NCI-H446 (cell line): ENCODE measurements at places on chromosomes 3 and 15.

- no peak for DNase-seq
Measured at GRCh38 chr15:99322643-99323405, 71.5 kb downstream of the LRRC28 start.

- no peak for DNase-seq
Measured at GRCh38 chr15:61598655-61599054, 369.6 kb upstream of the RORA start.

DNA sequence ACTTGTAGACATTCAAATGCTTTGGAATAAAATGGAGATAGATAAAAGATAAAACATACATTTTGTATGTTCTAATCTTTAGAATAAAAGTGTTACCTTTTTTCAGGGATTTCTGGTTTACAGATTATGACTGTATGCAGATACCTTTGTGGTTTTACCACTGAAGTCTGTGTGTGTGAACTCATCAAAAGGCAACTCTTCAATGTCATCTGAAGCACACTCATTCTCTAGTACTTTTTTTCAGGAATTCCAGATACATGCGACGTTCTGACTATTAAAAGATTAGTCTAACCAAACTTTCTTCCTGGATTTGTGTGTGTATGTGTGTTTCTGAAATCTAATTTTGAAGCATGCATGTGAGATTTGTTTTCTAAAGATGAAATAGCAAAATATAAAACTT lies 188.6 kb downstream of the NLGN1 start:
- no peak for DNase-seq

DNA sequence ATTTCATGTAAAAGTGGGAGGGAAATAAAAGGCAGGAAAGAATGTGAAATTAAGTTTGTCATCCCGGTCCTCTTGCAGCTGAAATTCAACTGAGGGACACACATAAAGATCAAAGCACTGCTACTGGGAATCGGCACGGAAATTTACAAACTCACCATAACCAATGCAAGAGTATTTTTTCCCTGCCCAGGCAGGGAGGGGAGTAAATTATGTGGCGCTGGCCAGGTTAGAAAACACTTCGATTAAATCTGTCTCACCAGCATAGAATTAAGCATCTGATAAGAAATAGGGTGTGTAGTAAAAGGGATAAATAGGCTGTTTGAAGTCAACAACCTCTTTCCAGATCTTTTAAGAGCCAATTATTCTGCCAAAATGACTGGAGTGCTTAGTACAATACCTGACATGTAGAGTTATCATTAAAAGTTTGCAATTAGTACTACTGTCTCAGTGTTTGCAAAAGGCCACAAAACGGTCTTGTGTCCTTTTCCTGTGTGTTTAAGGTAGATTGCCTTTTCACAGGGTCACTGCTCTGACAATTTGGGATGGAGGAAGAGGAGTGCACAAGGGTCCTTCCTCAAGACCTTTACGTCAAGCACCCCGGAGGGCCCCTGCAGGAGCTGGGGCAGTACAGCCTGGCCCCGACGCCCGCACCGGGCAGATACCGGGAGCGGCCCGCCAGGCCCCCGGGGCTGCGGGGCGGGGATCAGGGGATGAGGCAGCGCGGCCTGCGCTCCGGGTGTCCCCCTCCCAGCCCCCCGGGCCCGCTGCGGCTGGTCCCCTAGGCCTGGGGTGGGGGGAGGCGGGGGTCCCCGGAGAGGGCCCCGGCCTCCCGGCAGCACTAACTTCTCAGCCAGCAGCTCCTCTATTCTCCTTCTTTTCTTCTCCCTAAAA lies 651 bp downstream of the UBA3 start:
- peak; percentile 2 for DNase-seq

DNA sequence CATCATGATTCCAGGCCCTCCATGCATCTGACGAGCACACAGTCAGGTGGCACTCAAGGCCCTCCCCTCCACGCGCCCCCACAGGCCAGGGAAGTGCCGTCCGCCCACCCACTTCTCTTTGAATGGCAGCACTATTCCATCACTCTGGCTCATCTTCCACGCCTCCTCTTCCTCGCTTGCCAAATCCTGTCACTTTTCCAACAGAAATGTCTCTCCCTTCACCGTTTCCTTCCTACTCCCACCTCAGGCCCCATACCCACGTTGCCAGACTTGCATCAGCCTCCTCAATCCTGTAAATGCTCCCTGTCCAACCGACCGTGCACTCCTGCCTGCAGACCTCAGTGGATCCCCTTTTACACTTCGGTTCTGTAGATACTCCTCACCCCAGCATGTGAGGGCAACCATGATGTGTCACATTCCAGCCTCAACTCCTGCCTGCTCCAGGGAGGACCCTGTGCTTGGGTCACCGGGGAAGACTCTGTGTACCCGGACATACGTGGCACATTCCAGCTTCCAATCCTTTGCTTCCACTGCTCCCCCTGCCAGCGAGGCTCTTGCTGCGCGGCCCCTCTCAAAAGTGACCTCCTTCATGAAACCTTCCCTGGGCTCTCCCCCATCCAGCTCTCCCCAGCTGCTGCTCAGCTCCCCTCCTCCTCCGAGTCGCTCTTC lies 29.6 kb downstream of the ADCY5 start:
- DNase-seq: no peak

DNA sequence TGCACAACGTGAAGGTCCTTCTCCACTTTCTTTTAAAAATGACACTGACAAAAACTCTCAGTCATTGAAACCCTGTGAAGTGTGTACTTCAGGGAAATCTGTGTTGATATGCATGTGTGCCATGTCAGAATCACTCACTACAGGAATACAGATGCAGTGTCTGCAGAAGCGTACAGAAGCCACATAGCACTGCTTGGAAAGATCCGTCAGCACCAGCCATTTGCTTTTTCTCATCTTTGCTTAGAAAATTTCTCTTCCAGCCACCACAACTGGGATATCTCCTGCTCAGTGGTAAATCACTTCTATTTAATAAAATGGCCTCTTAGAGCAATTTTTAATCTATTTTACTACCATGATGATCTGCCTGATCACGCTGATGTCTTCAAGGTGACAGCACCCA lies 91.3 kb upstream of the ARHGEF26 start:
- no peak for DNase-seq

DNA sequence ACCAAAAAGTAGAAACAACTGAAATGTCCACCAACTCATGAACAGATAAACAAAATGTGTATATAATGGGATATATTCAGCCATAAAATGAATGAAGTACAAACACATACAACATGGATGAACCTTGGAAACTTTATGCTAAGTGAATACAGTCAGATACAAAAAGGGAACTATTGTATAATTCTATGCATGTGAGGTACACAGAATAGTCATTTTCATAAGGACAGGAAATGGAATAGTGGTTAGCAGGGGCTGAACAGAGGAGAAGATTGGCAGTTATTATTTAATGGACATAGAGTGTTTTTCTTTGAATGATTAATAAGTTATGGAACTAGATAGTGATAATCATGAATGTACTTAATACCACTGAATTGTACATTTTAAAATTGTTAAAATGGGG lies 20.0 kb upstream of the TRANK1 start:
- DNase-seq: no peak

DNA sequence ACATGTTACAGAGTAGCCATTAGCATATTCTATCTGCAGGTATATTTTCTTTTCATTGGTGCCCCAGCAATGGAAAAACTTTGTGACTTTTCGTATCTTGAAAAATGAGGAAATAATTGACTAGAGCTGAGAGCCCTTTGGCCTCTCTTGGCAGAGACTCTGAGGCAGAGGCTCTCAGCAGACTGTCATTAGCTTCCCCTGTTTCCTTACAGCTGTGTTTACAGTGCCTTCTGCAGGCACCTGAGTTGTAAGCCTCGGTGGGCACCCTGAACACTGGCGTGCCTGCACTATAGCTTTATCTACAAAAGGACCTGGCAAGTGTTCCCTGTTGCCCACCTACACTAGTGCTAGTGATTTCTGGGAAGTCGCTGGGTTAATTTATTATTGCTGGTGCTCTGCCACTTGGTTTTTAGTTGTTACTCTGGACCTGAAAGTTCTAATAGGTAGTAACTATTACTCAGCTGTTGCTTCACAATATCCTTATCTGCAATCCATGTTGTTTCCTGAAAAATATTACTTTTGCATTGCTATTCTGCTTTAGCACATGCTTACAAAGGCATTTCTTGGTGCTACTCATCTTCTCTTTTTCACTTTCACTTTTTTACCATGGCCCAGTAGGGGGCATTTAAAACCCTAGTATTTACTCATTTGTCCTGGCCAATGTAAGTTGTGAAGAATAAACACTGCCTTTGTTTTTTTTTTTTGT lies 7.8 kb upstream of the GPR171 start:
- no peak for DNase-seq

DNA sequence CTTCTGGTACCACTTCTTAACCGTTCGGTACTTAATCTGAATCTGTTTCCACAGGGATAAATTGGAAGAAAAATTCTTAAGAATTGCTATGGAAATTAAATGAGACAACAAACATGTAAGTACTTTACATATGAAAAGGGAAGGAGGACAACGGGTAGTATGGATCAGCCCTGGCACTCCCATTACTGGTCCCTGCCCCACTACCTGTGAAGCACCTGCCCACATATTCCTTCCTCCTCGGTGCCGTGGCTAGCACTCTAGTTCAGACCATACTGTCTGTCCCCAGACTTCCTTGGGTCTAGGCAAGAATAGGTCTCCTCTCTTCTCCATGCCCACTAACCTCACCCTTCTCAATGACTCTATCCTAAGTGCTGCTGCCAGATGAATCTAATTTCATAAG lies 46.2 kb downstream of the SHQ1 start:
- DNase-seq: no peak

GRCh38 chr3:125163739-125164601 lies 48.6 kb downstream of the SLC12A8 start:
- no peak for DNase-seq

- DNase-seq: no peak
Measured at GRCh38 chr3:178845420-178846118, 226.0 kb downstream of the ZMAT3 start.

- DNase-seq: peak; percentile 72
Measured at GRCh38 chr3:150495563-150496168, 50.6 kb downstream of the SERP1 start.

- no peak for DNase-seq
Measured at GRCh38 chr3:196117809-196118208, 35.9 kb upstream of the TFRC start.

DNA sequence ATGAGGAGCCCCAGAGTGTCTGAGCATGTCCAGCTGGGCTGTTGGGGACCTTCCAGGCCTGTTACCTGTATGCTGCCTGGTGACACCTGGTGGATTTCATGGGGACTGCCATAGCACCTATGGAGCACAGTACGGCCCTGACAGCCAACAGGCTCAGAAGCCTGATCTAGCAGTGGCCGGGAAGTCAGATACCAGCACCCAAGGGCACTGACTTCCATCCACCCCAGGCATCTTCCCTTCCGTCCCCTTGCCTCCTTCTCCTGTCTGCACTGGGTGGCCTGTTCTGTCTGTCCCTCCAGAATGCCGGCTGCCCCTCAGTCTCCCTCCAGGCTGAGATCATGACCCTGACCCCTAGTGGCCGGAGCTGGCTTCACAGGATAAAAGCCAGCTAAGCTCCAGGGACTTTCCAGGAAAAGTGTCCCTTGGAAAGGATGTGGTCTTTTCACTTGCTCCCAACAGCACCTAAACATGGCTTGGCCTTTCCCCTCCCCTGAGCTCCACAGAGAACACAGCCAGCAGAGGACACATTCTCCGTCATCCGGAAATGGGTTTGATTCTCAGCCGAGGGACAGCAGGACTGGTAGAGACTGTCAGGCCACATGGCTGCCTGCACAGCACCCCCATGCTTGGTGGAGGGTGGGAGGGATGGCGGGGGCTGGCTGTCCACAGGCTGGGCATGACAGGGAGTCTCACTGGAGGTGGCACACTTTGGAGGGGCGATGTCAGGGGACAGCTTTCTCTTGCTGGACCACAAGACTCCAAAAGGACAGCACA lies 9.5 kb downstream of the RPS17 start:
- DNase-seq: no peak

GRCh38 chr3:190076601-190077394 lies 43.9 kb downstream of the P3H2 start:
- no peak for DNase-seq

GRCh38 chr3:68057637-68058320 lies 403.4 kb upstream of the SUCLG2 start:
- no peak for DNase-seq

DNA sequence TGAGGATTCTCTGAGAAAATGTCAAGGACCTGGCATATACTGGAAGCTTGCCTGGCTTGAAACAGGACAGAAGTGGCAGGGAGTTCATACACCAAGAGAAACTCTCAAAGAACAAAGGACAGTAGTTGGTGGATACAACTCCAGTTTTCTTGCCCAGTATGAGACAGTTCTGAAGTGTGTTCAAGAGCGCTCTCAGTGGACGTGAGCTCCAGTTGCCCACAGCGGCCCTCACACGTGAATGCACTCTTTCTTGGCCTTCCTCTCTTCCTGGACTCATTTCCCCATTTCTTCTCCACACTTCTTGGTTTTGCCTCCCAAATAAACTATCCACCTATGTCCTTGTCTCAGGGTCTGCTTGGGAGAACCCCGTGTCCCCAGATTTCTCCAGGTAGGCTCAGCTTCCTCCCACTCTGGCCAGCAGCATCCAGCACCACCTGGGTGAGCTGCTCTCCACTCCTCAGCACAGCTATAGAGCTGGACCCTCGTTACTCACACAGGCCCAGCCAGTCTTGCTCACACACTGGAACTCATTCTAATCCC lies 54.5 kb downstream of the DCLK3 start:
- DNase-seq: no peak

GRCh38 chr3:58899159-58899952 lies 150.5 kb downstream of the CFAP20DC start:
- DNase-seq: no peak

DNA sequence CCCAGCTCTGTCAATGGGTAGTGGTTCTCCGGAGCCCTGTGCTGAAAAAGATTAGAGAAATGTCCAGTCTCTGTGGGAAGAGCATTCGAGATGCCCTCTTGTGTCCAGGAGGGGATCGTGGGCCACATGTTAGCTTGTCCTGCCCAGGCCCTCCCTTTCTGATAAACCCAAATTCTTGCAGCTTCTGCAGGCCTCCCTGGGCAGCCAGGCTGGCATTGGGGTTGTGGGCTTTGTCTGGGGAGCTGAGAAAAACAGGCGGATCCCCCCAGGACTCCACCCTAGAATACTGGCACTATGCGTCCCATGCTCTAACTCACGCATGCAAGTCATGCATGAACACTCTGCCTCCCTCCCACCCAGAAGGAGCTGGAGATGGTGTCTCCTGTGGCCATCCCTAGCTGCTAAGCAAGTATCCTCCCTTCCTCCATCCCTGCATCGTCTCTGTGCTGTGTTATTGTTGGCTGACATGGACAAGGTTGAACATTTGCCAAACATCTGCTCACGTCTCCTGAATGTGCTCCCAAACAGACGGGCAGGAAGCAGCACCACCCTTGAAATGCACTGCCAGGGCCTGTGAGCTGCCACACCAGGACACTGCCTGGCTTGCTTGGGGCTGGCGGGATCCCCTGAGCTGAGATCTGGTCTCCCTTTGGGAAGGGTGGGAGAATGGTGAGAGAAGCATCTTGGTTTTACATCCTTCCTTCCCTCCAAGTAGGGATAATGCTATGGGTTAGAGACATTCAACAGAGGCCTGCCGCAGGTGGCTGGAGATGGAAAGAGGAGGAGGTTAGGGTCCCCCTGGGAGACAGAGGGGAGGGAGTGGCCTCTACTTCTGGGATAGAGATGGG lies 26.5 kb downstream of the CFAP161 start:
- peak; percentile 81 for DNase-seq

GRCh38 chr15:82298520-82298919 lies 35.9 kb downstream of the SAXO2 start:
- DNase-seq: no peak
